NCI-H774 (cell line): ENCODE measurements at places on chromosomes 1 and 21.

GRCh38 chr1:169601096-169601881 is 15.0 kb upstream of the F5 start:
- DNase-seq = no peak

DNA sequence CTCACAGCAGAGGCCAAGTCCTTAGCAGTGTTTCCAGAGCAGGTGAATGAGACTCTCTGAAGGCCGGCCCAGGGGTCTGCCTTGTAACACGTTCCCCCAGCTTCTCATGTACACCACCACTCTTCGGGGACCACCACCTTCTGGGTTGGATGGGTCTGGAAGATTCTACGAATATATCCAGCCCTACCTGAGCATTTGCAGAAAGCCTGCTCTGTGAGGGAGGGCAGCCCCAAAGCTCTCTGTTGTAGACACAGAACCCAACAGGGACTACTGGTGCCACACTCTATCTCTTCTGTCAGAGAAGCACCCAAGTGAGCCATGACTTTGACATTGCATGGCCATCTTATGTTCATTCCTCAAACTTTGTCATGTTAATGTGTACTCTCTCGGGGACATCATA is 61.8 kb downstream of the CD247 start:
- DNase-seq = no peak

GRCh38 chr21:18164933-18165332 is 79.7 kb upstream of the CHODL start:
- DNase-seq = no peak

DNA sequence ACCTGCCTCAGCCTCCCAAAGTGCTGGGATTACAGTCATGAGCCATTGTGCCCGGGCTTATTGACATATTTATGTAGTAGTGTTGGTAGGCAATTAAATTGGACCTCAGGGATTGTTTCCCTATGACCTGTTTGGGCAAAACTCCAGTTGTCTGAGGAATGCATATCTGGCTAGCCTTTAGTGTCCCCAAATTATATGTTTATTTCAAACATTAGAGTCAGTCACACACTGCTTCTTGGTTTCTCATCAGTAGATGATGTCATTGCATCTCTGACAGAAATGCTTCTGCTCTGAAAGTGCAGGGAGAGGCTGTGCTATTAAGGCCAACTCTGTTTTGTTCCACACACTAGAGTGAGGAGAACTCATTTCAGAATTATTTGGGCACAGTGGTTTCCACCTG is 12.5 kb downstream of the PIP5K1A start:
- DNase-seq = no peak

DNA sequence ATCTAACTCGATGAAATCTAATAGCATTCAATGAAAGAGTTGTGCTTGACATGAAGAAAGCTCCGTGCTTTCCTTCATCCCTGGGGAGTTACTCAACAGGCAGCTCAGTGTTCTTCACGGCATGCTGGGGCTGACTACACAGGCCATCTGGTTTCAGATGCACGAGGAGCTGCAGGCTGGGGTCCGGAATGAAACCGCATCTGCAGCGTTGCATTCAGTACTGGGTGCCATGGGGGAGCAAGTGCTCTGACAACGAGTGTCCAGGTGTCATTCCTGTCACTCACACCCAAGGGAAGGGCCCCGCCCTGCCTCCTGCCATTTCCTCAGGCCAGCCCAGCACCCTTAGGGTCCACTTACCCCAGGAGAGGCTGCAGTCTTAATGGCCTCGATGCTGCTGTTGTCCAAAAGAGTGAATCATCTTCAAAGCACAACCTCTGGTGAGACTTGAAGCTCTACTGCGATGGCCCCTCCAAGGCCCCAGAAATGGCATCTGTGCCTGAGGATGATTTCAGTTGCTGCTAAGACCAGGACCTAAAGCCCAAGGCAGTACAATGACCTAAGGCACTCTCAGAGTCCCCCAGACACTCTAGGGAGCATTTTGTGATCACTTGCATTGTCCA is 61.4 kb downstream of the STUM start:
- no peak for DNase-seq

DNA sequence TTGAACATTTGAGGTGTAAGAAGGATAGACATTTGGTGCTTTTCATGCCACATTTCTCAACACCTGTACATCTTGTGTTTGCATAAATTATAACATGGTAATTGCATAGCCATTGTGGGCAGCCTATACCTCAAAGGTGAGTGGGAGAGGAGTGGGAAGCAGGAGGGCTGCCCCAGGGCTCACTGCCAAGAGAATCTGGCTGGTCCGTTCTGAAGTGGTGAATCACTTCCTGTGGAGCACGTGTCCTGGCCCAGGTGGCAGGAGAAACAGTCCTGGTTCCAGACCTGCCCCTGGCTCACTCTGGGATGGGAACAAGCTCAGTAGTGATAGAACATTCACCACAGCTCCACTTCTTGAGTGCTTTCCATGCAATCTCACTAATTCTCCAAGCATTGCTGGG is 11.6 kb upstream of the OLFML2B start:
- peak; percentile 17 for DNase-seq

DNA sequence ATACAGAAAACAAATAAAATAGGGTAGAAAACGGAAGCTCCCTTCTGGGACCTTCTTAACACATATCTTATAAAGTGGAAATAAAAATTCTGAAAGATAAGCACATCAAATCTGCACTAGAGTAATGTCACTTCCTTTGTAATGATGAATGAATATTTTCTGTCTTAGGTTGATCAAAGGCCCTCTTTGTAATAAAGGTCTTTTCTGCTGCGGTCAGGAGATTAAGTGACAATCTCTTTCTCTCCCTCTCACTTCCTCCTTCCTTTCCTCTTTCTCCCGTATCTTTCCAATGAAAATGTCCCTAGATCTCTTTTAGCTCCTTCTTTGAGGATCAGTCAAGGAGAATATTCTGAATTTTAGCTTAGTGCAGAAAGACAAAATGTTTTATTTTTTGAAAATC is 33.8 kb downstream of the TMCO1 start:
- no peak for DNase-seq

- peak; percentile 87 for DNase-seq
These were observed 2.8 kb downstream of the RGS16 start for GRCh38 chr1:182601416-182601786.

DNA sequence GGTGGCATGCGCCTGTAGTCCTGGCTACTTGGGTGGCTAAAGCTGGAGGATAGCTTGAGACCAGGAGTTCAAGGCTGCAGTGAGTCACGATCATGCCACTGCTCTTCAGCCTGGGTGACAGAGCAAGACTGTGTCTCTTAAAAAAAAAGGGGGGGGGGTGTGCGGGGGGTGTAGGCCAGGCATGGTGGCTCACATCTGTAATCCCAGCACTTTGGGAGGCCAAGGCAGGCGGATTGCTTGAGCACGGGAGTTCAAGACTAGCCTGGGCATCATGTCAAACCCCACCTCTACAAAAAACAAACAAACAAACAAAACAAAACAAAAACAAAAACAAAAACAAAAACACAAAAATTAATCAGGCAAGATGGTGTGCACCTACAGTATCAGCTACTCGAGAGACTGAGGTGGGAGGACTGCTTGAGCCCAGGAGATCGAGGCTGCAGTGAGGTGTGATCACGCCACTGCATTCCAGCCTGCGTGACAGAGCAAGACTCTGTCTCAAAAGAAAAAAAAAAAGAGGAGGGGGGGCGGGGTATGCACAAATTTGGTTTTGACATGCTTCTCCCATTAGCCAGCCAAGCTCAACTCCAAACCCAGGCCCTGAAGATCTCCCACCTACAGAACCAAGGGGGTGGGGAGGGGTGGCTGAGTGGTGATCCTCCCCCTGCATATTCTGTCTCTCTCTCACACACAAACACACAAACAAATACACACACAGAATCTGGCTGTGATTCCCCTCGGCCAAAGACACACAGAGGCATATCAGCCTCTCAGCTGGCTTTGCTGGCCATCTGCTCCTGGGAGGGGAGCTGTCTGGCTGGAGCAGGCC is 3.1 kb downstream of the PTAFR start:
- no peak for DNase-seq

GRCh38 chr1:246271516-246271915 is 235.6 kb downstream of the SMYD3 start:
- no peak for DNase-seq

GRCh38 chr1:92749024-92749634 is 35.8 kb downstream of the EVI5 start:
- peak; percentile 24 for DNase-seq

DNA sequence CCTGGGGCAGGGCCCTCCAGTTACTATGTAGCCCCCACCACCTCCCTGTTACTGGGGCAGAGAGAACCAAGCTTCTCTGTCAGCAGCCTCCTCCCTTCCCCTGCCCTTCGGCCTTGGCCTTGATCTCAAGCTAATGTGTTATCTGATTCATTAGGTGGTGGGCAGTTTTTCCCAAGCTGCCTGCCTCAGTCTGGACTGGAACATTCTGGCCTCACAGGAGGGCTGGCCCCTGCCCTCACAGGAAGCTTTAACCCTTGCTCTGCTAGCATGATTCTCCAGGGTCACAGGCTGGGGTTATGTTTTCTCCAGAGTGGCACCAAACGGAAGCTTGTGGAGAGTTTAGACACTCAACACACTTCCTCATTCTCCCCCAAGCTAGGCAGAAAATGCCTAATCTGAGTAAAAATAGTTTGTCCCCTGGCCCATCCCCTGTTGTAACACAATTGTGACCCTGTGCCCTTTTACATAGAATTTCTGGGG is 37.2 kb upstream of the SLC6A9 start:
- DNase-seq = no peak

DNA sequence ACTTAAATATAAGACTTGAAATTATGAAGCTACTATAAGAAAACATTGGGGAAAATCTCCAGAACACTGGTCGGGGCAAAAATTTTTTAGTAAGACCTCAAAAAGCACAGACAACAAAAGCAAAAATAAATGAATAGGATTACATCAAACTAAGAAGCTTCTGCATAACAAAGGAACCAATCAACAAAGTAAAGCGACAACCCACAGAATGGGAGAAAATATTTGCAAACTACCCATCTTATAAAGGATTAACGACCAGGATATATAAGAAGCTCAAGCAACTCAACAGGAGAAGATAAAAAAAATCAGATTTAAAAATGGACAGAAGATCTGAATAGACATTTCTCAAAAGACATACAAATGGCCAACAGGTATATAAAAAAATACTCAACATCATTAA is 19.1 kb downstream of the UCHL5 start:
- DNase-seq = no peak

- DNase-seq = no peak
These were observed 104.8 kb downstream of the CSMD2 start for GRCh38 chr1:34060187-34060730.

DNA sequence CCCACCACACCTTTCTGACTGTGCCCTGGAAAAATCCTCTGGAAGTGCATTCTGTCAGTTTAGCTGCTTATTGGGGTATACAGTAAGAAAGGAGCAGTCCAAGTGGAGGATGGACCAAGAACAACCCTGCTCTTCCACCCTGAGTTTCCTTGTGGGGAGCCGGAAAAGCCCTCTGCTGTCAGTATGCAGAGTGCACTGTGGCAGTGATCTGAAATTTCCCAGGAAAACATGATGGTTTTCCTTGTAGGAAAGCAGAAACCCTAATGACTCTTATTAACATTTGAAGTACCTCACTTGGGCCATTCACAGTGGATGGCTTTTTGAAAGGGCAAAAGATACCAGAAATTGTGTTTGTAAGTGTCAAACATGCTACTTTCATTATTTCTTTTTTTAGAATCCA is 20.5 kb downstream of the ELAVL4 start:
- DNase-seq = no peak

- DNase-seq = no peak
These were observed 17.0 kb downstream of the MKNK1 start for GRCh38 chr1:46587069-46587468.

DNA sequence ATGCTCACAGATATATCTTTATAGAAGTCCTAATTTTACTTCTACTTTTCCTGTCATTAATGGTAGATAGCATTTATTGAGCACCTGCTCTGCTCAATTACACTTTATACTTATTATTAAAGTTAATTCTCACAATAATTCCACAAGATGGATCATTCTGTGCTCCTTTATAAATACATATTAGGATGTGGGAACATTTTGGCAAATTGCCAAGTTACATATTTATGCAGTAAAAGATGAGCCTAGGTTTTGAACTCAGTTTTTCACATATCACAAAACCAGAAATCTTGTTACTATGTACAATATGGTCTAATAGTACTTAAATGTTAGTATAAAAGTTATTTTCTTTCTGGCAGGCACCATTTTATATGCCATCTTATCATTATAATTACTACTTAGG is 895.0 kb upstream of the B3GALT2 start:
- DNase-seq = no peak

GRCh38 chr1:177366091-177366490 is 195.3 kb downstream of the BRINP2 start:
- no peak for DNase-seq

DNA sequence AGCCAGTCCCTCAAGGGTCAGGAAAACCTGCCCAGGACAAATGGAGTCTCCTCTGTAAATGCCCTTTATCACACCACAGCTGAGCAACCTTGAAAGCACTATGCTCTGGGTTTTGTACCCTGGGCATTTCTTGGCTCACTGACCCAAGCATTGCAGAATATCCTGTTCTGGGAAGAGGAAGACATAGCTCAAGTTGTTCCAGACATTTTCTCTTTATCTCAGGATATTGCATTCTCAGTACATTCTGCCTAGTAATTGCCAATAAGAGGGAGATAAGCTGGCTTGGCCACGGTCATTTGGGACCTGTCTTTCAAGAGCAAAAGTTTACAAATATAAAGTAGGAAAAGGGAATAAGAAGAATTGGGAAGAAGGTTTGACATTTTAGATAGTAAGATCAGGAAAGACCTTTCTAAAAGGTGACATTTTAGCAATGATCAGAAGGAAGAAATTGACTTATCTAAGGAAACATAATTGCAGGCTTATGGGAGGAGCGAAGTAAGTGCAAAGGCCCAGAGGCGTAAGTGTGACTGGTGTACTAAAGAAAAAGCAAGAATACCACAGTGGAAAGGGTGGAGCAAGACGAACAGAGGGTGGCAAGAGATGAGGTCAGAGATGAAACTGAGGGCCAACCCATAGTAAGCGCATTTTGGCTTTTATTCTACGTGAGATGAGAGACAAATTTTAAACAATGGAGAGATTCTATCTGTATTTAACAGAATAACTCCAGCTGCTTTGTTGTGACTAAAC is 394.0 kb upstream of the CXADR start:
- DNase-seq = no peak

GRCh38 chr1:22141554-22142314 is 1.2 kb downstream of the WNT4 start:
- no peak for DNase-seq
